Kidney (tissue), 22 donors: ENCODE measurements at places on chromosomes 4 and X. TPM values are rescaled to one million over a fixed set of nuclear protein-coding genes. Genes with fewer than 3 reads are reported as not detected.

- DNase-seq, result no peak
These were observed 2.3 kb downstream of the RFC1 start for GRCh38 chr4:39363773-39364393.

DNA sequence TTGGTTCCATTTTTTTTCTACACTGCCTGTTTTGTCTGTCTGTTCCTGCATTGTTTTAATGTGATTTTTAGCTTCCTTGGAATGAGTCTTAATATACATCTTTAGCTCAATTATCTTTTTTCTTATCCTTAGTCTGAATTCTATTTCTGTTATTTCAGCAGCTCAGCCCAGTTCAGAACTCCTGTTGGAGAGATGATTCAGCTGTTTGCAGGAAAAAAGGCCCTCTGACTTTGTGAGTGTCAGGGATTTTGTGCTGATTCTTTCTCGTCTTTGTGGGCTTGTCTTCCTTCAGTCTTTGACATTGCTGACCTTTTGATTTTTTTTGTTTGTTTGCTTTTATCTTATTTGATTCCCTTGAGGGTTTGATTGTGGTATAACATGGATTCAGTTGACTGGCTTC lies 343.2 kb upstream of the TRAM1L1 start:
- no peak for DNase-seq

DNA sequence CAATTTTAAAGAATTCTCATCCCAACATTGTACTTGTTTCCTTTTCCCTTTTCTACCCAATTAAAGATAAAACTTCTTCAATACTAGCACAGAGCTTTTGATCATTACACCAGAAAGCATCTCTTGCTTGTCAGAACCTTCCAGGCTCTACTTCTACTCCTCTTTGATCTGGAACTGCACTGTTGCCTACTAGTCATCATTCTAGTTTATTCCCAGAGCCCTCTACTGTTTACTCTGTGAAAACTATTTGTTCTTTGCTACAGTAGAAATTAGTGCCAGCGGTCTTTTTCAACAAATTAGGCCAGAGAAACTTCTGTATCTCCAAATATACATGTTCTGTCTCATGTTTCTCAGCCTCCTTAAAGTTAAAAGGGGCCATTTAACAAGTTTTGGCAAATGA lies 46.8 kb upstream of the TMPRSS11F start:
- no peak for DNase-seq

GRCh38 chrX:1111601-1112300 lies 100.7 kb downstream of the CRLF2 start:
- DNase-seq, result no peak

CLIC2 gene
- 7.3 TPM for polyA plus RNA-seq

TMEM35A gene
- polyA plus RNA-seq, result 0.75 TPM

- DNase-seq, result no peak
These were observed 39.5 kb upstream of the CD40LG start for GRCh38 chrX:136608295-136608933.

DNA sequence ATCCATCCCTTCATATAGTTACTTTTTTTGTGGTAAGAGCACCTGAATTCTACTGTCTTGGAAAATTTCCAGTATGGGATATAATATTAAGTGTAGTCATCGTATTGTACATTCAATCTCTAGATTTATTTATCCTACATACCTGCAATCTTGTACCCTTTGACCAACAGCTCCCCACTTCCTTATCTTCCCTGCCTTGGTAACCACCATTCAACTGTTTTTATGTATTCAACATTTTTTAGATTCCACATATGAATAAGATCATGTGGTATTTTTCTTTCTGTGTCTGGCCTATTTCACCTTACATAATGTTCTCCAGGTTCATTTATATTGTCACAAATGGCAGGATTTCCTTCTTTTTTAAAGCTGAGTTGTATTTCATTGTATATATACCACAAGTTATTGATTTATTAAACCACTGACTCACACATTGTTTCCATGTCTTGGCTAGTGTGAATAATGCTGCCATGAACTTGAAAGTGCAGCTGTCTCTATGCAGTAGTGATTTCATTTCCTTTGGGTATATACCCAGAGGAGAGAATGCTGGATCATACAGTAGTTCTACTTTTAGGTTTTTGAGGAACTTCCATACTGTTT lies 572.5 kb downstream of the MAGEB5 start:
- no peak for DNase-seq

XIAP gene
- polyA plus RNA-seq, result 29.0 TPM

FBXL5 gene
- 98.4 TPM for polyA plus RNA-seq

PCYT1B gene
- polyA plus RNA-seq, result 0.26 TPM

GRCh38 chrX:44996277-44996676 lies 123.3 kb downstream of the KDM6A start:
- no peak for DNase-seq

INTU gene
- 2.6 TPM for polyA plus RNA-seq

DNA sequence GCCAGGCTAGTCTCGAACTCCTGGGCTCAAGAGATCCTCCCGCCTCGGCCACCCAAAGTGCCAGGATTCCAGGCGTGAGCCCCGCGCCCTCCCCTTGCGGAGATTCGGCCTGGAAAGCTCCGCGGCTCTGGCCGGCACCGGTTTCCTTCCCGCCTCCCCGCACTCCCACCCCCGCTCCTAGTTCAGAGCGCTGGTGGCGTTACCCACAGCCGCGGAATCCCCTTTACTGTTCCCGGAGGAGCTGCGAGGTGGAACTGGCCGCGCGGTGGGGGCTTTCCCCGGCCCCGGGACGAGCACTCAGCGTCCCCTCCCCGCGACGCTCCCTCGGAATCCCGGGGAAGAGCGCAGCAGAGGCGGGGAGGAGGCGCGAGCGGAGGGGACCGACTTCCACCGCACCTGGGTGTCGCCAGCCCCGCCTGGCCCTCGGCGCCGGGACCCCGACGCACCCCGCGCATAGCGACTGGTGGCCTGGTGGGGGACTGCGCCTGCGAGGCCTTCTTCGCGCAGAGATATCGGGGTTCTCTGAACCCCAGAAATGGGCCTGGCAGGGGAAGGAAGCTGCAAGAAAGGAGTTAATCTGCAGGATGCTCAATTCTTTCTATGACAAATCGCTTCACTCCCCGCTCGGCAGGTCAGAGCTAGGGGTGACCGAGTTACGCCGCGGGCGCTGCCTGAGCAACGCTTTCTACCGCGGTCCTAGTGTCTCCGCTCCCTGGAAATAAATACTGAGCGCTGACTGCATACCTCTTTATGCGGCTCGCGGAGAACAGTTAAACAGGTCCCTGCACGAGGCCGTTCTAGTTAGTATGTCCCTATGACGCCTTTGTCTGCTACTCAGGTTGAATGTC lies 14.6 kb upstream of the SLC25A4 start:
- peak; percentile 62 for DNase-seq

- DNase-seq, result no peak
These were observed 76.5 kb upstream of the BCOR start for GRCh38 chrX:40174001-40174853.

PCDH11X gene
- not detected for polyA plus RNA-seq

REPS2 gene
- polyA plus RNA-seq, result 19.6 TPM

DNA sequence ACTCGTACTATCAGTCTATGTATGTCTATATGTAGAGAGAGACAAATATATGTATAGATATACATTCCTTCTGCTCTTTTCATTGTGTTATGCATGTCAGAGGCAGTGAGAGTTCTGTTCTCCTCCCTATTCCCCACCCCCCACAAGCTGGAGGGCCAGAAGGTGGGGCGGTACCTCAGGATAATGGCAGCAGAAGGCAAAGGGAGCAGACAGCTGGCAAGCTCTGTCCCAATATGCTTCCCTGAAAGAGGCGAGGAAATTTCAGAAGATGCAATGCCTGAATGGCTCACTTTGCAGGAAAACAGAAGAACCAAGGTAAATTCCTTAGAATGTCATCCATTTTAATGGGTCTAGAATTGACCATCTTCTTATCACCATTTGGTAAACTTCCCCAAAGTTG lies 114.4 kb downstream of the NAA11 start:
- no peak for DNase-seq

DNA sequence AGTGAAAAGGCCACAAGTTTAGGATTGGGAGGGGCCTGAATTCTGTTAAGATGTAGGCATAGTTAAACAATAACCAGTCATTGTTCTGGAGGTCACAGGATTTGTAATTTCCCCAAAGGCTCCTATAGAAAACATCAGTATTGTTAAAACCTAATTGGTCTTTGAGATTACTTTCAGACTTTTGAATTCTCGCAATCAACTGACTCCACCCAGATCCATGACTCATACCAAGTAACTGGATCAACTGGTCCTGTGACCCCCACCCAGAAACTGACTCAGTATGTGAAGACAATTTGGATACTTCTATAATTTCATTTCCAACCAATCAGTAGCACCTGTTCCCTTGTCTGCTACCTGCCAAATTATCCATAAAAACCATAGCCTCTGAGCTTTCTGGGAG lies 28.4 kb downstream of the MAGEB16 start:
- no peak for DNase-seq

DNA sequence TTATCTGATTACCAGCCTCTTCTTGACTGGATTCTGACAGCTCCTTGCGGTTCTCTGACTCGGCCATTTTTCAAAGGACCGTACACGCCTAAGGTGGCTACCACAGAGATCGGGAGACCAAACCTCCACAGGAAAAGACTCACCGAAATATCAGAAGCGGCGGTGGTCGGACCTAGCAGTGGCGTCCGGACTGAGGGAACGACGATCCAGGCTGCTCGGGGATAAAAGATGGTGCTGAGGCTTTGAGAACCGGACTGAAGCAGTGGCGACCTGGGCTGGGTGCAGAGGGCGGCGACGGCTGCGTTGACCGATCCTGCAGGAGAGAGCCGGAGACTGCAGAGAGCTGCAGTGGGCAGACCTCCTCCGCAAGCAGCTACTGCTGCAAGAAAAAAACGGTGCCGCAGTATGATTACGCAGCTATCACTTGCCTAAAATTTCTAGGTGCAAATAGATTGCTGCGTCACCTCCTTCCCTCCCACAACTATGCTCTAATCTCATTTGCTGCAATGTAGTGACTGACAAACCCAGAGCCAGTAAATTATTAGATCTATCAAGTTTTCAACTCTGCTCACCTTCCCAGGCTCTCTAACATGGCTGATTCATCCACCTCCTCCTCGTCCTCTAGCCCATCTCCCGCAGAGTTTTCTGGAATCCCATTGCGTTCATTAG lies at the start of gene NAP1L2:
Gene NAP1L2, minus strand, starts transcription at position 426 of the 669 bp plus-strand sequence. Its CDS starts 359 bp downstream, at position 67.
- peak; percentile 66 for DNase-seq

DNA sequence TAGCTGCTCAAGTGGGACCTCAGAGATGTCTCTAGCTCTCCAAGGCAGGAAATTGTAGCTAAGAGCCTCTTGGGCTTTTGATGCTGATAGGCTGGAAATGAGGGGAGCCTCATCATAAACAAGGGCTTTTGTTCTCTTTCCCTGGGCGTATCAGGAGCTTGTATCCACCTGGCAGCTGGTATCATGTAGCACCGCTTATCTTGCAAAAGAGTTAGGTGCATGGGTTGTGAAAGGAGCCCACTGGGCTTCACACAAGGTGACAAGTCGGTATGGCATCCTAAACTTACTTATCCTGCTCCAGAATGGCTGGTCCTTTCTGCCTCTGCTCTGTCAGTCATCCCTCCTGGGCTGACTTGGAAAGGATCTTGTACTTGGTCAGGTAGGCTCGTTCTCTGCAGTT lies 565.8 kb downstream of the GRXCR1 start:
- DNase-seq, result no peak

- no peak for DNase-seq
These were observed 49.3 kb upstream of the EFHC2 start for GRCh38 chrX:44392767-44393166.

DNA sequence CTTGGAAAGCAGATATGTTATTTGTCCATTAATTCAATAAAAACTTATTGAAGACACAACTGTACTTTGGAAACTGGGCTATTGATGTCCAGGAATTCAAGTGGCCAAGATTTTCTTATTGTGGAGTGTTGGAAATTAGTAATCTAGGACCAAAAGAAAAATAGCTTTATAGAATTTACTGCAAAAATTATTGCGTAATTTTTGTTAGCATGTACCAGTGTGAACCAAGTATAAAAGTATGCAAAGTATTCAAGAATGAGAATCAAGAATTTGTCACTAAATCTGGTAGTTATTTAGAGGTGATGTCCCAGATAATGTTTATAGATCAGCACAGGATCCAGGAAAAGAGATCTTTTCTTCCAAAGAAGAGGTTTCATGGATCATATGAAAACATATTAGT lies 468.9 kb upstream of the CTSO start:
- DNase-seq, result no peak

- DNase-seq, result no peak
These were observed 72.8 kb downstream of the KIT start for GRCh38 chr4:54730581-54730980.

- DNase-seq, result no peak
These were observed 171.8 kb upstream of the FGF16 start for GRCh38 chrX:77275392-77275791.

DNA sequence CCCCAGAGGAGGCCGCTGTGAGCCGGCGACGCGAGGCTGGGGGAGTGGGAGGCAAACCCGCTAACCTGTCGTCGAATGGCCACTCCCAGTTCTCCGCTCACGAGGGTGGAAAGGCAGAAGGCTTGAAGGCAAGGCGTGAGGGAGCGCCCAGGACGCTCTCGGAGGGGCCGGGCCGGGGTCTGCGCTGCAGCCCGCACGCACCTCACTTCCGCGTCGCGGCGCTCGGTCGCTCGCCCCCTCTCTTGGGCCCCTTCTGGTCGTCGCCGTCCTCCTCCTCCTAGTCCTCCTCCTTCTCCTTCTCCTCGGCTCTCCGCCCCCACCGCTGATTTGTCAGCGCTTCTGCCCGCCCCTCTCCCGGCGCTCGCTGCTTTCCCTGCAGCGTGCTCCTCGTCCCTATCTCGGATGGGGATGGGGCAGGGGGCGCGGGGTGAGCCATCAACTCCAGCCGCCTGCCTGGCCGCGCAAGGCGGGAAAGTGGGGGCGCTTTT lies at the start of gene SNCA:
Gene SNCA, minus strand, starts transcription at position 265 of the 488 bp plus-strand sequence. CDS start 1,494 bp downstream, outside the sequence.
- peak; percentile 89 for DNase-seq
